ENCODE measurements at places on chromosomes 4 and X.

- DNase-seq = no peak
These were observed 221.7 kb downstream of the ARHGAP24 start for GRCh38 chr4:85696661-85697060.

- DNase-seq = peak; percentile 35
These were observed 219.7 kb downstream of the DCLK2 start for GRCh38 chr4:150297861-150298474.

DNA sequence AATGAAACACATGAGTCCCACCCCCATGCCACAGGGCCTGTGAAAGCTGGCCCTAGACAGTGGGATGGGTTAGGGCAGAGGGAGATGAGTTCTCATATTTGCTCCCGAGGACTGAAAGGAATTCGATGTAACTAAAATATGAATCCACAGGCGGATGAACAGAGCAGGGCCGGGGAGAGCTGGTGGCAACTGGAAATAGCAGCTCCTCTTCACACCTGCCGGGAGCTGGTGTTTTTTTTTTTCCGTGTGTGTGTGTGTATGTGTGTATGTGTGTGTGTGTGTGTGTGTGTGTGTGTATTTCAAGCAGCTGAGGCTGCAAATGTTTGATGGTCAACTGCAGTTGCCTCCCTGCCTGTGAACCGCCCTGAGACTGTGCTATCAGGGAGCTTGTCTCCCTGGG, 115.1 kb upstream of the PSAPL1 start:
- no peak for DNase-seq

- peak; percentile 31 for DNase-seq
These were observed 66.1 kb downstream of the NHSL2 start for GRCh38 chrX:71976753-71977152.
